ENCODE measurements at places on chromosomes 7 and 10. TPM values are rescaled to one million over a fixed set of nuclear protein-coding genes. Genes with fewer than 3 reads are reported as not detected.
A peak's percentile ranks its signal among the peaks of the same experiment; 100 is the strongest.

The SCART1 gene
- total RNA-seq = 0.47 TPM

The DCLRE1C gene
- total RNA-seq = 3.5 TPM

DNA sequence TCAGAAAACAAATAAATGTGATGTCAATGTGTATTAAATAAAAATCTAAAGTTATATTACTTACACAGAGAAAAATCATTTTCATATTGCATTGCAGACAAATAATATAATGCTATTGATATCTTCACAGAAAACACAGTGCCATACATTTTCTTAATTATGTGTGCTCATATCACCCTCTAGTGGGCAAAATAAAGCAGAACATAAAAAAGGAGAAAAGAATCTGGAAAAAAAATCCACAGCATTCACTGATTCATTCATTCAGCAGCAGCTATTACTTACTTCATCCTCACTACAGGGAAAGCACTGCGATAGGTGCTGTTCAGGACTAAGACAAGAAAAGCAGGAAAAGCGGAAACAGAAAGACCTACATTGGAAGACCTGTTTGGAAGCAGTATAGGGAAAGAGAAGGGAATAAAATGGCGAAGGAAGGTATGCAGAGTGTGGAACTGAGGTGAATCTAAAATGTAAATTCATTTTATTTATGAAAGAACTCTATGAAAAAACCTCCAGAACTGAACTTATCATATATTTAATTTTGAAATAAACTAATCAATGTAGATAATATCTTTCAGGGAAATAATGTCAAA, 73.2 kb downstream of the POT1 start:
- peak; percentile 31 for DNase-seq

The ZPBP gene
- not detected for total RNA-seq
